GM10248 (cell line): ENCODE measurements at places on chromosomes 2 and 18.

DNA sequence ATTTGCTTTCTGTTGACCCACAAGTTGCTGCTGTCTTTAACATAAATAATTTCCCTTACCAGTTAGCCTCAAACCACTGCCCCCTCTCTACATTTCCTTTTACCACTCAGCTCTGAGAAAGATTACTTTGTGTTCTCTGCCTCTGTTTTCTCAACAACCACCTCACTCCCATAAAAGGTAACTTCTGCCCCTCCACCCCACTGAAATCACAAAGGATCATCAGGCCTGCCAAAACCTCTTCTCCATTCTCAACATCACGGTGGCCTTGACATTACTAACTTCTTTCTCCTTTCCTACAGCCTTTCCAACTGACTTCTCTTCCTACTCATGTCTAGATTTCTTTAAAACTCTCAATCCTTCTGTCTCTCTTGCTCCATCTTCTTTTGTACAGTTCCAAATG, 10.1 kb downstream of the ACADL start:
- DNase-seq = no peak

GRCh38 chr18:79129120-79129519, 59.9 kb downstream of the ATP9B start:
- no peak for DNase-seq

DNA sequence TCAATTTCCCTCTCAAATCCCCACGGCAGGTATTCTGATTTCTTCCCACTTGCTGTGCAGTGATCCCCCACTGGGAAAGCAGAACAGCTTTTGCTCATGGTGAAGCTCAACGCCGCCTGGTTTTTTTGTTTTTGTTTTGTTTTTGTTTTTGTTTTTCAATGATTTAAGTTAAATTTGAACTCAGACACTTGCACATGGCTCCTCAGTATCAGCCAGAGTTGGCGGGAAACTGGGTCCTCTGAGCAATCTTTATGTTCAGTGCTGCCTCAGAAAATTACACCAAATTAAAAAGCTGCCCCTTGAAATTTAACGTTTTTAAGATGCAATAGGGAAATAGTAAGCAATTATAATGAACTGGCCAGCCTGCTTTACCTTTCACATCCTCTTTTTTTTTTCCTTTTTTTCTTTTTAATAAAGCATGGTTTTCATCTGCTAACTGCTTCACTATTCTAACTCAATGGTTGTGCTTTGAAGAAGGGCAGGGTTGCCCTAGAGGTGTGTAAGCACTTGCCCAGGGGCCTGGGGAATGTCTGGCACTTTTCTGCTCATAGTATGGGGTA, 277.0 kb upstream of the HNRNPA3 start:
- DNase-seq = no peak

DNA sequence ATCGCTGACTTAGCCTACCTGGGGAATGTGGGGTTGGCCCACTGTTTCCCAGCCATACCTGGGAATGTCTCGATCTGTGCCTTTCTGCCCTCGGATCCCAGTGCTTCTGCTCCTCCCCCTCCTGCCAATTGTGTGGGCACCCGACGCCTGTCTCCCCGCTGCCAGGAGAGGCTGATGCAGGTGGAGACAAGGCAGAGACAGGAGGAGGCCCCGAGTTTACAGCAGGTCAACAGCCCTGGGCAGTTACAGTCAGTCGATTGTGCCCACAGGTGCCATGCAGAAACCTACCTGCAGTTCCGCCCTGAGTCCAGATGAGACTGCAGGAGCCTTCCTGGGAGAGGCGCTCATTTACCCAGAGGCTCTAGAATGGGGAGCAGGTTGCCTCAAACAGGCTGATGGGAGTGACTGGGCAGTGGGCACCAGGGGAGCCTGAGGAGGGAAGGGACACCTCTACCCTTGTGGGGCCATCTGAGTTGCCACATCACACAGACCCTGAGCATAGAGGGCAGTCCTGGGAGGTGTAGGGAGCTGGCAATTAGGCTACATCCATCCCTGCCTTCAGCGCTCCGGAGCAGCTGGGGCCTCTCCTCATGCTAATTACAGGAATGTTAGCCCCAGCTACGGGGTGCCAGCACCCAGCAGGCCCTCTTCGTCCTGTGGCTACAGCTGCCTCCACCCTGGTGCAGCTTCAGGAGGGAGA, 300.1 kb downstream of the NDUFA10 start:
- DNase-seq = no peak

GRCh38 chr18:31156821-31157763, 5.6 kb downstream of the DSC1 start:
- DNase-seq = no peak

GRCh38 chr18:40841467-40841866, 1113.6 kb upstream of the PIK3C3 start:
- no peak for DNase-seq

DNA sequence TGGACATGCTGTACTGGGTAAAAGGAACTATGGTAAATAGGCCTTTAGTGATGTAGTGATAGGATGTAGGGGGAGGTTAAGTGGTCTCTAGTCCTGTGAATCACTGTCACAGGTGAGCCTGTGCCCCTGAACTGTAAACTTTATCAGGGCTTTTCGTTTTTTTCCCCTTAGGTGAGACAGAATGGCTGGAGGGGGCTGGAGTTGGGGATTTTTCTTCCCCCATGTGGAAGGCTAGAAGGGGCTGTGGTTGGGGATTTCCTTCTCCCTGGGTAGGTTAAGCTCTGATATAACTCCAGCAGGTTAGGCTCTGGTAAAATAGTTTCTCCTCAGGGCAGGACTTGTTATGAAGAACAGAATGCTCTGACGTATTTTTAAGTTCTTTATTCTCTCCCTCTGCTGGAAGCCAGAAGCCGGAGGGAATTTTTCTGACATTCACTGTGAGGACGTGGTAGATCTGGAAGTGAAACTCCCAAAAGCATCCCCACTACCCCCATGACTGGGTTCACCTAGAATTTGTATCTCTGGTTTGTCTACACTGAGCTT, 28.5 kb downstream of the PIKFYVE start:
- DNase-seq = no peak

GRCh38 chr2:112486895-112487294, 4.9 kb downstream of the TTL start:
- DNase-seq = no peak

DNA sequence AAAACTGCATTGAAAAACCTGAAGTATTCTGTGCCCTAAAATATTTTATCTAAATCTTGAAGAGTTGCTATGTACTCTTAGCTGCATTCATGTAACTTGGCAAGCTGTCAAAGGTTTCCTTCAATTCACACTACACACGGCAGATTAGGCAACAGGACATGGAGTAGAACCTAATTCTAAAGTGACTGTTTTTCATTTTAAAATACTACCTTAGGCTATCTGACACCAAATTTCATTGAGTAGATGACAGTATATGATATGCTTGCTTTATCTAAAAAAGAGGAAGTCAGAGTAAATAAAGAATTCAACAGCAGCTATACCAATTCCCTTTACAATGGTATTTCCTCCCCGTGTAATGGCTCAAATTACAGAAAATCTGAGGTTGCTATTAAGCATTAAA, 45.4 kb downstream of the EXOC6B start:
- DNase-seq = no peak

DNA sequence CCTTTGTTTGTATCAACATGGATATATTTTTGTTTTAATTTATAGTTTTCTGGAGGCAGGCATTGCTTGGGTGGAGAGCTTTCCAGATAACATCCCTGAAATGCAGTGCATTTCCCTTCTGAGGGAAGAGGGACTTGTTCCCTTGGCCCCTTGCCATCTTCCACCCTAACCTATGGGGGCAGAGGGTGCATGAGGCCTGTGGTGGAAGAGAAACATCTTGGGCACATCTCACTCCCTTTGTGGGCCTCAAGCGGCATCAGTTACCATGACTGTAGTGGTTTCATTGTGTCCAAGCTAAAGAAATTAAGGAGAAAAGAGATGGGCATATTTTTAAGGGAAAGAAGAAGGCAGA, 5.3 kb upstream of the RPL37A start:
- DNase-seq = no peak

DNA sequence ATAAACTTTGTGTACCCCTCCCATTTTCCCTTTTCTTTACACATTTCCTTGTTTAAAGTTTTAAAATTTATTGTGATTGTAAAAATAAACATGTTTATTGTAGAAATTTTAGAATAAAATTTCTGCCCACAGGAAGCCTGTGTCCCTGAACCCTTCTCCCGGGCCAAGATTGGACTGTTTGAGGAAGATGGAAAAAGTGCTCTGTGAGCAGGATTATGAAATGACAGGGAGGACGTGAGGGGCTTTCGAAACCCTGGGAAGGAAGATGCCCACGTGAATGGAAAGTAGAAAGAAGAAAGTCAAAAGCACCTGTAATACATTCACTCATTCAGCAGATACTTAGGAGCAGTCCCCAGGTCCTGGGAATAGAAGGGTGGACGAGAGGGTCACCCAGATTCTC, 25.4 kb upstream of the ATOH8 start:
- no peak for DNase-seq

DNA sequence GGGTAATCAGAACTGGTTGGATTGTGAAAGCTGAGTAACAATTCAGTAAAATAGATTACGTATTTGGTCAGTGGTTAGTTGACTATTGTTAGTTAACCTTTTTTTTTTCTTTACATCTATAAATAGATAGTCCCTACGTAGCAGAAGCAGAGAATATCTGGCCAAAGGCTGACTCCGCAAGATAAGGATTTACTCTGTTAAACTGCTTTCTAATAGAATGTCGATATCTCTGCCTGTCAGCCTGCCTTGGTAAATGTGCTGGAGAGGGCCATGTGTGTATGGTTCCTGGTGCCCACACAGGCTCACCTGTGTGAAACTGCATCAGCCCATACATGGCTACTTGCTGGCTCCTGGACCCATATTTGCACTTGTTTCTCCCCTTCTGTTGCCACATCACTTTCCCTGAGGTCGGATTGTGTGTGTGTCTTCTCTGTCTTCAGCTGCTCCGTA, 94.4 kb downstream of the CRIM1 start:
- DNase-seq = no peak

GRCh38 chr18:46401486-46402070, 255.4 kb downstream of the LOXHD1 start:
- DNase-seq = no peak
